ENCODE measurements at places on chromosomes 1 and 21.

DNA sequence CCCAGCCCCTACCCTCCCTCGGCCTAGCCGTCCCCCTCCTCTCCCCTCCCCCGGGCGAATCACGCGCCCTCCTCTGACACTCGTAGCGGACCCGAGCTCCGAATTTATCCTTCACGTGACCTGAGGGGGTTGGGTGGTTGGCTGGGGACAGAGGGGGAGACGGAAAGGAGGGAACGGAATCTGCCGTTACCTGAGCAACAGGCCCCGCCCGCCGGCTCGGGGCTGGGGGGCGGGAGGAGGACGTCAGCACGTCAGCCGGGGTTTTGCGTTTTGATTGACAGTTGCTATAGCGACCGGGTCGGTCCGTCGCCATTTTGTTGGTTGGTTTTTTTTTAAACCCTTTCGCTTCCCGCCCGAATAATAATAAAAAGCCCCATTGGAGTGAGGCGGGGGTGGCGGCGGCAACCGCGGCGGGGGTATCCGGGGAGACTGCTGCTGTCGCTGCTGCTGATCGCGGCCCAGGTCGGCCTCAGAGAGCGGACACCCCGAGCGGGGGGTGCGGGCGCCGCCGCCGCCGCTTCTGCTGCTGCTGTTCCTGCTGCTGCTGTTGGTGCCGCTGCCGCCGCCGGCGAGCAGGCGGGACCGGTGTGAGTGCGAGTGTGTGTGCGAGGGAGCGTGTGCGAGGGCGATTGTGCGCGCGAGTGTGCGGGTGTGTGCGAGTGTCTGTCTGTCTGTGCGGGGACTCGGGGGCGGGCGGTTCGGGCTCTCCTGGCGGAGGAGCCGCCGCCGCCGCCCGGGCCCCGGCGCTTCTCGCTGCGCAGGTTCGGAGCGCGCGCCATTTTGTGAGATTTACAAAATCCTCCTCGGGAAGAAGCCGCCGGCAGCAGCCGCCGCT is at the start of gene DYRK1A:
Gene DYRK1A (plus strand): TSS at position 292 of the 835 bp plus-strand sequence. CDS start 53,602 bp downstream, outside the sequence.
- DNase-seq: peak; percentile 98

DNA sequence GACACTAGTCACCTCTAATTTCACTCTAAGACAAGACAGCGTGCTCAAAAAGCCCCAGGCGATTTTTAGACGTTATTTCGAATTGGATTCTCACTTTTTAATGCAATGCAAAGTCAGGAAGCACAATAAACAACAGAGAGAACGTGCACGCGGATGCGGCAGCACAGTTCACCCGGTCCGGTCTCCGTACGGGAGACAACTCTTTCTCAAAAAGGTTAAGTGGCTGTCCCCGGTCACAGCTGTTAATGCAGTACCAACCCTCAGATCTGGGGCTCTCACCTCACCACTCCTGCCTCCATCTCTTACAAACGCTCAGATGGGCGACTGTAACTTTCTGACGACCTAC is 1.2 kb downstream of the HP1BP3 start:
- no peak for DNase-seq

- peak; percentile 85 for DNase-seq
Measured at GRCh38 chr1:46179138-46180081, 3.1 kb upstream of the P3R3URF start.

- DNase-seq: no peak
Measured at GRCh38 chr1:199780948-199781670, 246.4 kb upstream of the NR5A2 start.

GRCh38 chr1:206905295-206906164 is 8.3 kb downstream of the IL24 start:
- no peak for DNase-seq

GRCh38 chr1:162056043-162056442 is 13.4 kb upstream of the NOS1AP start:
- DNase-seq: peak; percentile 76

DNA sequence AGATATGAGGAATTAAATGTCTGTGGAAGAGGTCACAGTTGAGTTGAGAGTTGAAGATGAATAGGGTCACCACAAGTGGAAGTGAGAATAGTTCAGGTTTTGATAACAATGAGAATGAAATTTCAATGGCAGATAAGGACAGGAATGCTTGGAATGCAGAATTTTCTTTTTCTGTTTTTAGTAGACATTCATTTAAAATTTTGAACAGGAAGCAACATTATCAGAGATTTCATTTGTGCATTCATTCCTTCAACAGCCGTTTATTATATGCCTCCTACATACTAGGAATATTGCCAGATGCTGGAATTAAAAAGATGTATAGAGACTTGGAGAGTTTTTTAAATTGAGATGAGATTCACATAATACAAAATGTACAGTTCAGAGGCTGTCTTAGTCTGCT is 126.8 kb downstream of the ITSN1 start:
- DNase-seq: no peak

- no peak for DNase-seq
Measured at GRCh38 chr1:20896826-20897225, 109.7 kb upstream of the HP1BP3 start.

DNA sequence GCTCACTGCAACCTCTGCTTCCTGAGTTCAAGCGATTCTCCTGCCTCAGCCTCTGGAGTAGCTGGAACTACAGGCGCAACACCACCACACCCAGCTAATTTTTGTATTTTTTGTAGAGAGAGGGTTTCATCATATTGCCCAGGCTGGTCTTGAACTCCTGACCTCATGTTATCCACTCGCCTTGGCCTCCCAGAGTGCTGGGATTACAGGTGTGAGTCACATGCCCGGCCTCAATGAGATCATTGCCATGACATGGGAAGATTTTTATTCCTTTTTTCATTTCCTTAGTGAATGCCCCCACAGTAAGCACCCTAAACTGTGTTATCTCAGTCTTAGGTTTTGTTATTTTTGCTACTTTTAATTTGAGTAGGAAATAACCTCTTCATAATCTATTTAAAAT is 977.9 kb downstream of the BRINP3 start:
- DNase-seq: no peak

- DNase-seq: no peak
Measured at GRCh38 chr1:234699795-234700665, 90.1 kb upstream of the IRF2BP2 start.

GRCh38 chr21:14959343-14959742 is 105.5 kb downstream of the NRIP1 start:
- DNase-seq: no peak

DNA sequence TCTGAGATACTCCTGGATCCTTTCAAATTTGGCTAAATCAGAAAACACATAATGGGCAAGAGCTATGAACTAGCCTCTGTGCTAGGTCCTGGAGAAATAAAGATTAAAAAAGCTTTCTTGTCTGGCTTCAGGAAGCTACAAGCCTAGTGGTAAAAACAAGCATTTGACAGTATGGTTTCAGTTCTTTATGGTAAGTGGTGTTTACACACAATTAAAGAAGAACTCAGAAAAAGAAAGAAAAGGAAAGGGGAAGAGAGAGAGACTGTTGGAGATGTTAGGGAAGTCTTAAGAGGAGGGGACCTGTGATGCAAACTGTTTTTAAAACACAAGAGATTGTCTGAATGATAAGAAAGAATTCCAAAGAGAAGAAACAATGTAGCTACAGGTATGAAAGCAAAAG is 1.8 kb downstream of the OR10J1 start:
- no peak for DNase-seq

GRCh38 chr1:86596741-86597290 is 49.9 kb downstream of the CLCA4 start:
- no peak for DNase-seq

GRCh38 chr1:106677181-106677580 is 379.3 kb upstream of the PRMT6 start:
- no peak for DNase-seq

GRCh38 chr1:153985941-153986761 is at the start of gene RAB13:
Gene RAB13 (minus strand): TSS chr1:153986339. CDS start chr1:153986236, 103 bp downstream.
- DNase-seq: peak; percentile 92

DNA sequence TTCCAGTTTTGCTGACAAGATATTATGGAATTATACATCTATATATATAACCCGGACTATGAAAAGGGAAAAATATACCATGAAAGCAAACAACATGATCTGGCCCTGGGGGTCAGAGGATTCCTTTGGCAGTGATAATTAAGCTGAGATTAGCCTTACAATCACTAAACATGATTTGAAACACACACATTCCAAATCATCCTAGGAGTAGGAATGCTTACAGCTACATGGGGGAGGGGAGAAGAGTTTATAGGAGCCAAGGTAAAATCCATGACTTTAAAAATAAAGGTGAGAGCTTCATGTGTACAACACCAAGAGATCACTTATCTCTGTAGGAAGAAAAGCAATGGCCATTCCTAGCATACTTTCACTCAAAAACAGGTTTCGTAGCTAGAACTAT is 57.6 kb downstream of the AKT3 start:
- DNase-seq: no peak
